ENCODE measurements at places on chromosomes 1 and 21.

DNA sequence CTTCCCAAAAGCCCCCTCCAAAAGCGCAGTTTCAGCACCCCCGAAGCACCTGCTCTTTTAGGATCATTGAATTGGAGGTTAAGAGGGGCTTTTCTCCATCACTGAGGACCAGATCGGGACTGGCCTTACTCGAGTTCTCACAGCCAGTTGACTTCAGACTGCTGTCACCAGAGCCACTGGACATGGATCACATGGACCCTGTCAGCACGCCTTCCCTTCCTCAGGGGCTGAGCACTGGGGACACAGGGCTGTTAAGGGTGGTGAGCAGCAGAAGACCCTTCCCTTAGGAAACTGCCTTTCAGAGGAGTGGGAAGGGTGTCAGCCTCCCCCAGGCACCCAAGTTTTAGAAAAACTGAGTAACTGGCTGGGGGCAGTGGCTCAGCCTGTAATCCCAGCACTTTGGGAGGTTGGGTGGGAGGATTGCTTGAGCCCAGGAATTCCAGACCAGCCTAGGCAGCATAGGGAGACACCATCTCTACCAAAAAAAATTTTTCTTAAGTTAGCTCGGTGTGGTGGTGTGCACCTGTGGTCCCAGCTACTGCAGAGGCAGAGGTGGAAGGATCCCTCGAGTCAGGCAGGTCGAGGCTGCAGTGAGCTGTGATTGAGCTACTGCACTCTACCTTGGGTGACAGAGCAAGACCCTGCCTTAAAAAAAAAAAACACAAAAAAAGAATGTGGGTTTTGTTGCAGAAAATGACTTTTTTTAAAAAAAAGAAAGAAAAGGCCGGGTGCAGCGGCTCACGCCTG is 584 bp upstream of the FGR start:
- DNase-seq: no peak

DNA sequence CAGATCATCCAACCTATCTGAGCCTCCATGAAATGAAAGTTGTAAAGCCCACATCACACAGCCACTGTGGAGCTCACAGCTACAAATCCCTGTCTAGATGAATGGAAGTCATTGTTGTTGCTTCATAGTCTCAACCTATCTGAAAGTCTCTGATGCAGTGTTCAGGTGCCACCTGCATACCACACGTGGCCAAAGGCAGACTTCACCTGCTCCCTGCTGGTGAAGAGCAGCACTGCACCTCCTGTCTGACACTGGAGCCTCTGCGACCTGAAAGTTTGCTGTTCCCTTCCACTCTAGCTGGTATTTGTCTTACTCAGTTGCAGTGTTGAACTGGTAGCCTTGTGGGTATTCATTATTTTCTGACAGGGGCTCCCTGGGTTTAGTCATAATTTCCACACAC is 18.4 kb downstream of the LORICRIN start:
- no peak for DNase-seq

GRCh38 chr1:153793973-153794615 is 18.9 kb downstream of the SLC27A3 start:
- no peak for DNase-seq

DNA sequence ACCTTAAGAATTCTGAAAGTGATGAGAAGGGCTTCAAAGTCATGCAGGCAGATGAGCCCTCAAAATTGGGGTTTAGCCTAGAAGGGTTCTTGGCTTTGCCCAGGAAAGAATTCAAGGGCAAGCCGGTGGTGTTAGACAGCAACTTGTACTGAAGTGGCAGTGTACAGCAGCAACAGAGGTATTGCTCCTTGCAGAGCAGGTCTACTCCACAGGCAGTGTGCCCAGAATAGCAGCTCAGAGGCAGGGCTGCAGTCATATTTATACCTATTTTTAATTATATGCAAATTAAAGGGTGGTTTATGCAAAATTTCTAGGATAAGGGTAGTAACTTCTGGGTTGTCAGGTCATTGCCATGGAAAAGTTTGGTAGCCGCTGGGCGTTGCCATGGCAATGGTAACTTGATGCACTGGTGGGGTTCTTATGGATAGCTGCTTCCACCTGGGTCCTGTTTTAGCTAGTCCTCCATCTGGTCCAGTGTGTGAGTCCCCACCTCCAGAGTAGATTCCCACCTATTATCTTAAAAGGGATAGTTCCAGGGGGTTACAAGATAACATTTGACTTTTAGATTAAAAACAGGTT is 57.9 kb upstream of the CR2 start:
- DNase-seq: no peak

- DNase-seq: no peak
Measured at GRCh38 chr1:60598041-60598910, 484.1 kb upstream of the NFIA start.

DNA sequence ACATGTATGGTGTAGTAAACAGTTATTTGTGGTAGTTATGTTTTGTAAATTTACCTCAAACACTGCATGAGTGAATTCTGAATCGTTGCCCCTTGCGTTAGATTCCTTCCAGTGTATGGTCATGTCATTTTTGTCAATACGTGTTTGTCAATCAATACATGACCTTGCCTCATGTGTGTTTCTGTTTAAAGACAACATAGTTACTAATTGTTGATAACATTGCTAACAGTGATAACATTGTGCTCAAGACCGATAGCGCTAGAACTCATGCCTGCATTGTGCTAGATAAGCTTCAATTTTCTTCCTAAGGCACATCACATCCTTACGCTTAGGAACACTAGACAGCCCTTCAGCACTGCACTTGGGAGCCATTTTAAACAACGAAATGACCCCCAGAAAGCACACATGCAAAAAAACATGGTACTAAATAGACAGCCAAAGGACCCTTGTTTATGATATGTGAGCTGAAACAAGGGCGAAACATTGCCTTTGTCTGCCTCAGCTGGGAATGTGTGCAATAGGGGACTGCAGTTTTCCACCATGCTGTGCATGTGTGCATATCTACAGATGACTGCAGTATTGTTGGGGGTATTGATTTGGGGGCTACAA is 37.3 kb downstream of the MRPS6 start:
- no peak for DNase-seq

GRCh38 chr1:212309967-212310366 is 24.8 kb downstream of the PPP2R5A start:
- DNase-seq: no peak

GRCh38 chr1:32759997-32760623 is 57.0 kb downstream of the YARS1 start:
- DNase-seq: no peak

GRCh38 chr1:145701306-145701862 is 5.8 kb downstream of the PDZK1 start:
- no peak for DNase-seq

GRCh38 chr1:200535605-200536004 is 84.9 kb downstream of the KIF14 start:
- DNase-seq: no peak

GRCh38 chr1:230349020-230349393 is 77.1 kb downstream of the PGBD5 start:
- no peak for DNase-seq

DNA sequence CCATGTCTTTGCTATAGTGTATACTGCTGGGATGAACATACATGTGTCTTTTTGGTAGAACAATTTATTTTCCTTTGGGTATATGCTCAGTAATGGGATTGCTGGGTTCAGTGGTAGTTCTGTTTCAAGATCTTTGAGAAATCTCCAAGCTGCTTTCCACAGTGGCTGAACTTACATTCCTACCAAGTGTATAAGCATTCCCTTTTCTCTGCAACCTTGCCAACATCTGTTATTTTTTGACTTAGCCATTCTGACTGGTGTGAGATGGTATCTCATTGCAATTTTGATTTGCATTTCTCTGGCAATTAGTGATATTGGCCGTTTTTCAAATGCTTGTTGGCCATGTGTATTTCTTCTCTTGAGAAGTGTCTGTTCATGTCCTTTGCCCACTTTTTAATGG is 37.5 kb upstream of the ANGPTL1 start:
- no peak for DNase-seq

GRCh38 chr1:211287218-211287617 is 28.1 kb downstream of the RCOR3 start:
- DNase-seq: no peak

DNA sequence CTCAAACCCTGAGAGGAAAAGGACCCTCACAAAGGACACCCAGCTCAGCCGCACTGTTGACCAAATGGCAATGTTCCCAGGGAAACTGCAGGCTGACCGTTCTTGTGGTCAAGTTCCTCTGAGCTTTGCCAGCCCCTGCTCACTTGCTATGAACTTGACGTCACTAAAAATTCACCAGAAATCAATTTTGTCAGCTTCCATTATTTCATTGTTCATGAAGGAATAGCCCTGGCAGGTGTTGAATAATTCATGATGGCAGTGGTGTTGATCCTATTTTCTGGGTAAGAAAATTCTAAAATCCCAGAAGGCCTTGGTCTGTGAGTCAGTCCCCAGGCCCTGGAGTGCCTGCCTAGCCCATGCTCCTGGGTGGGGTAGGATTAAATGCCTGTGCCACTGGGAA is 318.9 kb downstream of the ZNF326 start:
- DNase-seq: no peak

GRCh38 chr1:31744165-31744888 is 19.8 kb downstream of the ADGRB2 start:
- no peak for DNase-seq
